ENCODE measurements at places on chromosomes 2 and 18.

DNA sequence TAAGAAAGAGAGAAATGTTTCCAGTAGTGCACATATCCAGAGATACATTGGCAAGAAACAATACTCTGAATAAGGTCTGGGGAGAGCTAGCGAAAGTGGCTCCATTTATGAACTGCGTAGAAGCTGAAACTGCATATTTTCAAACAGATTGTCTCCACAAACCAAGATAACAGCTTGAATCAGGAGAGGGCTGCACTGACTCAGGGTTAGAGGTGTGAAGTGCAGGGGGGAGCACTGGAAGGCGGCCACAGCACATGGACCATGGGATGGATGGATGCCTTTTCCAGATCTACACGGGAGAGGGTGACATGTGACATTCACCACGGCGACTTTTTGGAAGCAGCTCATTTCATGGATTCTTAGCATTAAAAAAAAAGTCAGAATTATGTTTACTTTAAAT lies 729.4 kb downstream of the RNF144A start:
- no peak for DNase-seq

DNA sequence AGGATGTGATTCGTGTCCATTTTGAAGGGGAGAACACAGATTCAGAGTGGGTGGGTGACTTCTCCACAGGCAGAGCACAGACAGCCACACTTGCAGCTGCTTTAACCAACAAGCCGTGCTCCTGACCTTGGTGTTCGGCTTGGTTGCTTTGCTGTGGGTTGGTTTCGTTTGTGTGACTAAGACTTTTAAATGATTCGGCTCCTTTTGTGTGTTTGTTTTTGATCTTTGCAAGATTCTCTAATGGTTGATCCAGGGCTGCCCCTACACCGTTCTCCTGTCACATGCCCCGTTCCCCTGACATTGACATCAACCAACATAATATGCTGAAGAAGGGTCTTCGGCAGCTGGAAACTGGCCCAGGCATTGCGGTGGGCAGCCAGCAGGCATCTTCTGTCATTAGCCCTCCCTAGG lies 95.9 kb upstream of the MBOAT2 start:
- peak; percentile 41 for DNase-seq

DNA sequence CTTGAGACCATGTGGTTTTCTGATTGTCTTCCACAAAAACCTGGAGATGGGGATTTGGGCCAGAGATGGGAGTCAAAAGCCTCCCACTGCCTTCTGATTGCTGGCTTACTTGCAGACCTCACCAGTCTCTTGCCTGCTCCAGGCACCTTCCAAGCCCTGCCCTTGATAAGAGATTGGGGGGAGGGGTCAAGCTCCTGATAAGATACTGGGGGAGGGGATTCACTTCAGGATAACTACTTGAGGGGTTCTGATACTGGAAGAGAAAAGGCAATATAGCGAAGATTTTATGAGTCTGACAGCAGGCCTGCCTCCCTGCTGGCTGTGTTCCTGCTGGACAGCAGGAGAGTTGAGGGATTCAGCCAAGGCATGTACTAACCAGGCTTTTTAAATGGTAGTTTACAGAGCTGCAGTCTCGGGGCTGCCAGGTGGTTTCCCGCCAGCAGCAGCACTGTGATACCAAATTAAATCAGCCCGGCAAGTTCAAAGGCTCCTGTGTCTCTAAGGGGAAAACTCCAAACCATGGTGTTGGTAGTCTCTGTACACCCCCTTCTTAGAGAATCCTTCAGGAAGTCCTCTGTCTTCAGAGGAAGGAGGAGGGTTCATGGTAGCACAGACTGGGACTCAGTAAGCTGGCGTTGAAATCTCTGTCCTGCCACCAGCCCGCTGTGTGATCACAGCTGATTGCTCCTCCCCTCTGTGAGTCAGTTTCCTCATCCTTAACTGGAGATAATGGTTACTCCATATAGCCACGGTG lies 58.3 kb downstream of the FBXO36 start:
- peak; percentile 44 for DNase-seq

DNA sequence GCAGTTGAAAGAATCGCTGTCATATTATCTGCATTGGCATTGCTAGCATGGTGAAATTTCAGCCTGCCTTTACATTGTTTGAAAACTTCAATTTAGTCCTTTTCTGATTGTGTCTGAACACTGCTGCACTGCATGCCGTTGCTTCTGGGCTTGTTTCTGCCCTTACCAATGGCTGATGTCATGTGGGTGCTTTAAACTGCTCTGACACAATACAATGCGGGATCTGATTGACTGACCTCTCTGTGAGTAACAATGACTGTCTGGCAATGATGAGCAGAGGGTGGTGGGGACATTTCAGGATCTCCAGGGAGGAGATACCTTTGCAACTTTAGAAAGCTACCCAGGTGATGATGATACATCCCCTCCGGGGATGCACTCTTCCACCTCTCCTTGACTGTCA lies 119.5 kb upstream of the ZBTB14 start:
- DNase-seq, result no peak

GRCh38 chr2:238428866-238429265 lies 2.1 kb downstream of the ASB1 start:
- no peak for DNase-seq

All from fibroblast of skin of back (primary cell).